SK-MEL-5 (cell line): ENCODE measurements at places on chromosomes 4 and X. TPM values are rescaled to one million over a fixed set of nuclear protein-coding genes. Genes with fewer than 3 reads are reported as not detected.

The HMX1 gene
- total RNA-seq, result 0.67 and 1.3 TPM in 2 replicates

The SPANXN4 gene
- total RNA-seq, result 0.90 and 2.5 TPM in 2 replicates

The RPS6KA6 gene
- total RNA-seq, result 1.1 and 1.6 TPM in 2 replicates

The FAM236A gene
- not detected in 2 replicates for total RNA-seq

The GYPB gene
- not detected in 2 replicates for total RNA-seq

The RNF128 gene
- total RNA-seq, result 21.0 and 22.2 TPM in 2 replicates

The RTL9 gene
- 0.13 and 0.35 TPM in 2 replicates for total RNA-seq

The FGFRL1 gene
- total RNA-seq, result 4.8 and 6.6 TPM in 2 replicates

The MAP7D2 gene
- total RNA-seq, result 1.9 and 3.5 TPM in 2 replicates

The DDIT4L gene
- 0.53 and 0.55 TPM in 2 replicates for total RNA-seq

The TMSB15B gene
- 5.3 and 5.5 TPM in 2 replicates for total RNA-seq

The ZNF630 gene
- not detected in 2 replicates for total RNA-seq

The NDP gene
- total RNA-seq, result not detected in 2 replicates

The RASGEF1B gene
- 0.16 TPM in 1 of 2 replicates, not detected in the other for total RNA-seq

The CXCL5 gene
- total RNA-seq, result not detected in 2 replicates

The CT45A1 gene
- 2.4 and 2.8 TPM in 2 replicates for total RNA-seq

GRCh38 chr4:96407738-96408463 lies 568.0 kb downstream of the PDHA2 start:
- no peak for DNase-seq

DNA sequence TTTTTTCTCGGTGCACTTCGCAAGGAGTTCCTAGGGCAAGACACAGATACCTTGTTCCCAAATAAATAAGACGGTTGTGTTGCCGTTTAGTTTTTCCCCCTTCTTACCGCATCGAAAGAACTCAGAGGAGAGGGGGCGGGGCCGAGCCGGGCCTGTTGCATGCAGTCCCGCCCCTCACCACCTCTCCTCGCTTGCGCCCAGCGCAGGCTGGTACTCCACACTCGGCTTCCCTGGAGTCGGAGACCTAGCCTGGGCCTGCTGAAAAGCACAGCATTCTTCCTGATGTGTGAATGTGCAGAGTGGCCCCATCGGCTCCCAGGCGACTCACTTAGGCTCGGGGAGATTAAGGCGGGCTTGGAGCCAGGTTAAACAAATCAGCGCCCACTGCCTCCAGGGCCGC lies 26.1 kb upstream of the VMA21 start:
- peak; percentile 23 for DNase-seq

- DNase-seq, result no peak
These were observed 9.2 kb downstream of the BMX start for GRCh38 chrX:15509845-15510244.

- DNase-seq, result no peak
These were observed 40.5 kb upstream of the SPP1 start for GRCh38 chr4:87934973-87935372.

- no peak for DNase-seq
These were observed 252.3 kb downstream of the TEX13A start for GRCh38 chrX:104968241-104968640.

GRCh38 chr4:108477527-108478108 lies 142.8 kb upstream of the RPL34 start:
- no peak for DNase-seq

GRCh38 chr4:100188829-100189228 lies 1.4 kb downstream of the DDIT4L start:
- no peak for DNase-seq

DNA sequence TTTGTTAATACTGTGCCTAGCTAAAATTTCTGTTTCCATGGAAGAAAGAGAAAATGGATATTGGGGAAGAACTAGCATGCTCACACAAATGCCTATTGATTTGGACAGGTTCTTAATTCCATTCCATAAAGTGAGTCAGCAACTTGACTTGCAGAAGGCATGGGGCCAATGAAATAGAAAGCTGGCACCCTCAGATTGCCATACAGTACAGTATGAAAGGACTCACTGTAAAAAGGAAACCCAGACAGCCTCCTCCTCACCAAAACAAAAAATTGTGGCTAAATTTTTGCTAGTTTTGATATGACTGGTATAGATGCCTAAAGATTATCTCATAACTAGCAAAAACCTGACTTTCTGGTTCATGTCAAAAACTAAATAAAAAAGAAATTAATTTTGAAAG lies 11.2 kb upstream of the TAB3 start:
- no peak for DNase-seq

DNA sequence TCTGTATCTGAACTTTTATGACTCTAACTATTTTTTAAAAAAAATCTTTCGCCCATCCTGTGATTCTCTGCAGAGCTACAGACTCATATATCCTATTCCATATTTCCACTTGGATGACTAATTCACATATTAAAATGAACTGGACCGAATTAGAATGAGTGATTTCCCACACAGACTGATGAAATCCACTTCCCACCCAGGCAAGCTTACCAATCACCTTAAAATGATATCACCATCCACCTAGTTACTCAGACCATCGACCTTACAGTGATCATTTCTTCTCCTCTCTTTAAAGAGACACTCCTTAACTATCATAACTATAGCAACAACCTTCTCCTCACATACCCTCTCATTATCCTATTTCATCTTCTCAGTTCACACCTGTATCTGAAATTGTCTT lies 34.1 kb upstream of the GUCY1B1 start:
- DNase-seq, result no peak

DNA sequence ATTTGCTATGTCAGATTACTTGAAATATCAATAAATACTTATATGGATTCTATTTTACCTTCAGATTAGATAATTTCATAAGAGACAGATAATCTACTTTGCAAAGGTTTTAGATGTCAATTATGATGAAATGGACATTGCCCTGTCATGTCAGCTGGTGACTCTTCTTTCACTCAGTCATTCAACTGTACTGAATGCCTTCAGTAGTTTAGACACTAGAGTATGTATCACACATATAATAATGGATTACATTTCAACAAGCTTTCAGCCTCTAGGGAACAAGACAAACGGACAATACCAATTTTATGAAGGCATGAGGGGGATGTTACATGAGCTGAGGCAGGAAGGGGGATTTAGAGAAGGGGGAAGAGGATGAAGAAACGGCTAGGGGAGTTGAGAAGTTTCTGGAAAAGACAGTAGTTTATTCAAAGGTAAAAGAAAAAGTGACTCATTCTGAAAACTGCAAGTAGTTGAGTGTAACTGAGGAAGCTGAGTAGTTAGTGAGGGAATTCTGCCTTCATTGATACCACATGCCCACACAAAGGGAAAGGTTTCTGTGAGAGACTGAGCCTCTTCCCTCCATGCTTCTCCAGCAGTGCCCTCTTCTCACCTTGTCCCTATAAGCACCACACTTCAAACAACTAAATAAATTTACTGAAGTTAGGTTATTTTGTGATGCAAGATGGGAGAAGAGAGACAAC lies 25.7 kb downstream of the SLC9B2 start:
- DNase-seq, result no peak

GRCh38 chr4:145487631-145488030 lies 6.0 kb downstream of the SMAD1 start:
- DNase-seq, result no peak

DNA sequence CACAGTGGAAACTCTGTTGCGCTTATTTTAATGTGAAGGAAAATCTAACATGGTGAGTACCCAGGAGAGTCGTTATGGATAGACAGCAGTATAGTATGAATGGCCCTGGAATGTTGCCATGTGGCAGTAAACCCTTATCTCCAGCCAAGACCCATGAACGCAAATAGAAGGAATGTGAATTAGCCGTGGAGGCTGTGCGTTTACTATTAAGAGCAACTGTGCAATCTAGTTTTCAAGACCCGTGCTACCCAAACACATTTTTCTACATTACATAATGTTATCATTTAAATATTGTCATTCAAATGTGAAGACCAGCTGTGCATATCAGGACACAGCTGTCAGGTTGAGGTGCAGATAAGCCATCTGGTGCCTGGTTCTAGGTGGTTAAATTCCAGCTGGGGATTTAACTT lies 13.3 kb upstream of the AGA start:
- DNase-seq, result no peak

GRCh38 chr4:125642645-125643044 lies 327.9 kb downstream of the FAT4 start:
- DNase-seq, result no peak

GRCh38 chrX:99857455-99857854 lies 552.6 kb downstream of the PCDH19 start:
- peak; percentile 14 for DNase-seq

GRCh38 chr4:103365285-103365684 lies 167.1 kb upstream of the CENPE start:
- DNase-seq, result peak; percentile 11

GRCh38 chr4:62940229-62940628 lies 1469.0 kb downstream of the TECRL start:
- no peak for DNase-seq

DNA sequence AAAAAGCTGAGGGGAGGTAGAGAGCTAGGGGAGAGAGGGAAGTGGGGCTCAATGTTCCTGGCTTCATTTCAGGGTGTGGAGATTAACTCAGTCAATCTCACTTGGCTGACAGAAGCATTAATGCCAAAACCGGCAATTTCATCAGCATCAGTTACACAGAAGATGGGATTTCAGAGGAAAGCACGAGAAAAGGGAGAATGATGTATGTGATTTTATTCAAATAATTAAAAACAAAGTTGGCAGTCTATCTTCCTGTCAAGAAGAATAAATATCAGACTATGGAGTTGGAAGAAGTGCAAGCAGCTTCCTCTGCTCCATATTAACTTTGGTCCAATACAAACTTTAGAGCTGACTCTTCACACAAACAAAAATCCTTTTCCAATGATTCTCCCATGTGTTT lies 29.6 kb upstream of the HCCS start:
- DNase-seq, result no peak

DNA sequence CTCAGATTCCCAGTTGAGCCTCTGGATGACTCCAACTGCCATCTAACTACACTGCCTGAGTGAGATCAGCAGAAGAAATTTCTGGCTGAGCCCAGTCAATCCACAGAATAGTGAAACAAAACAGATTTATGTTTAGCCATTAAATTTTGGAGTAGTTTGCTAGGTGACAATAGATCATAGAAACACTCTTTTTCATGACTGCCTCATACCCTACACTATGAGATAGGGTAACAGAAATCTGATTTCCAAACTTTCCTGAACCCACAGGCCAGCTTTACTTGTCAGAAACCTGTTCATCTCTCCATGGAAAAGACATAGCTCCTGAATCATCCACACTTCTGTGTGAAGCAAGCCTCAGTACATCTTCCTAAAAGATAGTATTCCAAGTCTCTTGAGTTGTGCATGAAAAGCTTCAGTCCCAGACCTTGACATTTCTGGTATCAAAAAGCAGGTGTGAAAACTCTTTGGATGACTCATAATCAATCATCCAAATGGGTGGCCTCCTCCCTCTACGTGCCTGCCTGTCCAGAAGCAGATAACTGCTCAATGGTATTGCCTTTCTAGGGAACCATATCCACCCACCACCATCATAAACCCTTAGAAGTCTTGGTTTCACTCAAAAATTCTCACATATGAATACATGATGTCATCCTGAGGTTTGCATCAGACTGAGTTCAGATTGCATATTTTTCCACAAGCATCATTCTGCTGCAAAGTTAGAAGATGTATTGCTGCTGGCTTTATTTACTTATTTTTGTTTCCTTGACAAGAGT lies 47.5 kb upstream of the RAP2C start:
- DNase-seq, result no peak
